Smooth muscle cell of the coronary artery (primary cell): ENCODE measurements at places on chromosomes 3 and 15. TPM values are rescaled to one million over a fixed set of nuclear protein-coding genes. Genes with fewer than 3 reads are reported as not detected.

The B4GALT4 gene
- total RNA-seq = 28.0 and 55.3 TPM in 2 replicates

The ATP13A5 gene
- total RNA-seq = not detected in 2 replicates

The DNAH12 gene
- under 0.01 TPM in 2 replicates for total RNA-seq

The C3orf85 gene
- not detected in 2 replicates for total RNA-seq

The SLC22A13 gene
- 0.15 and 0.94 TPM in 2 replicates for total RNA-seq

The VIPR1 gene
- total RNA-seq = 19.5 TPM in 1 of 2 replicates, not detected in the other

The CELSR3 gene
- total RNA-seq = 0.35 and 0.45 TPM in 2 replicates

The PLXND1 gene
- 127 and 139 TPM in 2 replicates for total RNA-seq

The DVL3 gene
- total RNA-seq = 35.6 and 48.4 TPM in 2 replicates

The FANCD2OS gene
- not detected in 2 replicates for total RNA-seq

The HCLS1 gene
- 0.60 and 2.2 TPM in 2 replicates for total RNA-seq

The IQCH gene
- total RNA-seq = 1.3 and 2.1 TPM in 2 replicates

The FAM81A gene
- total RNA-seq = 0.35 TPM in 1 of 2 replicates, not detected in the other
